Cardiac fibroblast (primary cell): ENCODE measurements at places on chromosomes 4 and X.

DNA sequence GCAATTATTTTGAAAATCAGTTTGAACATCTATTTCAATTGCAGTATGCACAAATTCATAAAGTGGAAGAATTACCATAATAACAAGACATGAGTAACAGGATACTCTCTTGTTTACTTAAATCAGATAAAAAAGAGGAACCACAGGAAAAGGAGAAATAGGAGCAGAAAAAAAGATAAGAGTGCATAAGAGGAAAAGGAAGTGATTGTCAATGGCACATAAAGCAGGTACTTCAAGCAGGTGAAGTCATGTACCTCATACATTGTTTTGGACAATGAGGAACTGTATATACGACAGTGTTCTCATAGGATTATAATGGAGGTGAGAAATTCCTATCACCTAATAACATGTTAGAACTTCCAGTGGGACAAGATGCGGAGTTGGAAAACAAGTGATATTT, 334.5 kb upstream of the PCDH7 start:
- DNase-seq: no peak

DNA sequence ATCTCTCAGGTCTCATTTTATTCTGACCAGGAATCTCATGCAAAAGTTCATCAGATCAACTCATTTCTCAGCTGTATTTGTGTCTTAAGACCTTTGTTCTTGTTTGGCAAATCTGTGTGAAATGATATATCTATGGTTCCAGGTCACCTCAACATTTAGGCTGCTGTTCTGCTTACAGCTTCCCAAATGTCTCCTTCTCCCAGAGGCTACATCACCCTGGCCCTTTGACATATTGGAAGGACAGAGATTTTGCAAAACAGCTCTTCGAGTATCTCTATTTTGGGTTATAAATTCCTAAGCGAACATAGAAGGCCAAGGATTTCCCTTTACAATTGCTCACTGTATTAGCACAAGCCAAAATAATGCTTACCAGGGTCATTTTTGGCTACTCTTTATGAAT, 57.5 kb upstream of the GIMD1 start:
- no peak for DNase-seq

- DNase-seq: no peak
Measured at GRCh38 chrX:56783450-56783831, 54.4 kb downstream of the NBDY start.

DNA sequence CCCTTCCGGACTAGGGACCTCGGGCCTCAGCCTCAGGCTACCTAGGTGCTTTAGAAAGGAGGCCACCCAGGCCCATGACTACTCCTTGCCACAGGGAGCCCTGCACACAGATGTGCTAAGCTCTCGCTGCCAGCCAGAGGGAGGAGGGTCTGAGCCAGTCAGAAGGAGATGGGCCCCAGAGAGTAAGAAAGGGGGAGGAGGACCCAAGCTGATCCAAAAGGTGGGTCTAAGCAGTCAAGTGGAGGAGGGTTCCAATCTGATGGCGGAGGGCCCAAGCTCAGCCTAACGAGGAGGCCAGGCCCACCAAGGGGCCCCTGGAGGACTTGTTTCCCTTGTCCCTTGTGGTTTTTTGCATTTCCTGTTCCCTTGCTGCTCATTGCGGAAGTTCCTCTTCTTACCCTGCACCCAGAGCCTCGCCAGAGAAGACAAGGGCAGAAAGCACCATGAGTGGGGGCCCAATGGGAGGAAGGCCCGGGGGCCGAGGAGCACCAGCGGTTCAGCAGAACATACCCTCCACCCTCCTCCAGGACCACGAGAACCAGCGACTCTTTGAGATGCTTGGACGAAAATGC, at the start of gene WAS:
TSS of gene WAS (plus strand) at position 389 of the 572 bp plus-strand sequence. CDS start at position 444, 55 bp downstream.
- no peak for DNase-seq

- no peak for DNase-seq
Measured at GRCh38 chr4:16820329-16820728, 78.1 kb downstream of the LDB2 start.

DNA sequence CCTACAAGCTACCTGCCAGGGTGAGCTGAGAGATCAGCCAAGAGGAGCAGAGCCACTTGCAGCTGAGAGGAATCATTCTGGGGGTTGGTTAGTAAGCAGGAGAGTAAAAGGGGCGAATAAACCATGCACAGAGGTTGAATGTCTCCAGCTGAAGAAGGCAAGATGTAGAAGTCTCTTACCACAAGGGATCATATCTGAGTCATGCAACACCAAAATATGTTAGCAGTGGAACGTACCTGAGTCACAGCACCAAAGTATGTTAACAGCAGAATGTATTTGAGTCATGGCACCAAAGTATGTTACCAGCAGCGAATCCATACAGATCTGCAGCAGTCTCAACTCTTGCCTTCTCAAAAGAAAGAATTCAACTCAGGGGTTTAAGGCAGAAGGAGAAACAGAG, 29.9 kb downstream of the C4orf51 start:
- DNase-seq: peak; percentile 95

GRCh38 chrX:82041034-82041433, 839.1 kb downstream of the SH3BGRL start:
- DNase-seq: no peak

DNA sequence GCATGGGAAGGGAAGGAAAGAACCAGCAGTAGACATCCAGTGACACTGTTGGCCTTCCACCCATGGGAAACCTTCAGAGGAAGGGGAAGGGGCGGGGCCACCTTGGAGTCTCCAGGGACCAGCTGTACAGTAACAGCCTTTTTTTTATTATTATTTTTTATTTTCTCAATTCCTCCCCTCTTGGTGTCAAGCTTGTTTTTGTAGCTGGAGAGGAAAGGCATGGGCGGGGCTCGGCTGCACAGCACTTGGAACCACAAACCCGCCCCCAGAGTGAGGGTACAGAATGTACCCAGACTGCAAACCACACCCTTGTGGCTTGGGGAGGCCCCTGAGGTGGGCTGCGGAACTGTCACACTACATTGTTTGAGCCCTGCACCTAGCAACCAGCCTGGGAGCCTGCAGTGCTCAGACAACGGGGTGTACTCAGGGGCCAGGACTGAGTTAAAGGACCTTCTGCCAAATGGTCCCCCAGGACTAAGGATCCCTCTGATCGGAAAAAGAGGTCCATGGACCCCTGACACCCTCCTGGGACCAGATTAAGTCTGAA, 45.7 kb downstream of the PRPS1 start:
- peak; percentile 95 for DNase-seq

DNA sequence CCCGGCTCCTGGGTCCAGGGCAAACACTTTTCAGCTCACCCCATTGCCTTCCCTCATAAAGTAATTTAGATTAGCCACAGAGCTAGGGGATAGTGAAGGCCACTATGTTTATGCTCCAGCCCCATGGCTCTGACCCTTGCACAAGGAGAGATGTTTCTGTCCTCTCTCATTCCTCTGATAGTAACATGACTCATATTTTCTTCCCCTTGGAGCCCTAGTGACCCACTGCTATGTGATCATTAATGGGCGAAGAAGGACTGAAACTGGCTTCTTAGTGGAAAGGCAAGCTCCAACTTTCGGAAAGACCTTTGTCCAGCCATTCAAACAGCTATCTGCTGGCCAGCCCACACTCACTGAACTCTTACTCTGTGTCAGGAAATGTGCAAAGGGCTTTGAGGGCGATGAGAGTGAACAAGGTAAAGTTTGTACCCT, 12.3 kb downstream of the CLDN2 start:
- peak; percentile 45 for DNase-seq

DNA sequence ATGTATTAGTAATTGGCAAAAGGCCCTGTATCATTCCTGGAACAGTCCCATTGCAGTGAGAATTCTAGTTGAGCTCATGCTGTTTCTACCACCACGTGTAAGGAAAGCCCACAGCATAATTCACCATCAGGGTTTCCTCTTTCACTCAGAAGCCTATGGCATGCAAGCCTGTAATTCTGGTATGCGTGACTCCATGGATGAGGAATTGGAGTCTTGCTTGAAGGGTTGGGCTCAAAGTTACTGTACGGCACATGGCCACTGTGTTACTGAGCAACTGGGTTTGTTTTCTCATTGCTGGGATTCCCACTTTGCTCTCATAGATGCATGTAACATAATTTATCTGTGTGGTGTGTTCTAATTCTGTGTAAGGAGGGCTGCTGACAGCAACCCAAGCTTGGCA, 132.3 kb upstream of the NR3C2 start:
- DNase-seq: peak; percentile 42

GRCh38 chrX:142296421-142296820, 91.3 kb upstream of the MAGEC2 start:
- no peak for DNase-seq

DNA sequence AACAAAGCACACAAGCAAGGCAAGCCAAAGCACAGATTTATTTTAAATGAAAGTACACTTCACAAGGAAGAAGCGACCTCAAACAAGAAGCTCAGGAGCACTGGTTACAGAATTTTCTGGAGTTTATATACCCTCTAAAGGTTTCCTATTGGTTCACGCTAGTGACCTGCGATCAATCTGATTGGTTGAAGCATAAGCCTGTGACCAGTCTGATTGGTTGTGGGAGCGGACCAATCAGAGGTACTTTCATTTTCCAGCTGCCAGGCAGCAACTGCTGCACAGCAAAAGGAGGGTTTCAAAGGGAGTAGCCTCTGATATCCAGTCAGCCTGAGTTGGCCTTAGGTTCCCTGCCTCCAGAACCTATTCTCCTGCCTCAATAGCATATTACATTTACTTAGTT, 4.6 kb upstream of the AREG start:
- no peak for DNase-seq

GRCh38 chr4:30832639-30833038, 112.5 kb downstream of the PCDH7 start:
- no peak for DNase-seq

- DNase-seq: no peak
Measured at GRCh38 chr4:176611381-176611780, 181.3 kb downstream of the VEGFC start.

DNA sequence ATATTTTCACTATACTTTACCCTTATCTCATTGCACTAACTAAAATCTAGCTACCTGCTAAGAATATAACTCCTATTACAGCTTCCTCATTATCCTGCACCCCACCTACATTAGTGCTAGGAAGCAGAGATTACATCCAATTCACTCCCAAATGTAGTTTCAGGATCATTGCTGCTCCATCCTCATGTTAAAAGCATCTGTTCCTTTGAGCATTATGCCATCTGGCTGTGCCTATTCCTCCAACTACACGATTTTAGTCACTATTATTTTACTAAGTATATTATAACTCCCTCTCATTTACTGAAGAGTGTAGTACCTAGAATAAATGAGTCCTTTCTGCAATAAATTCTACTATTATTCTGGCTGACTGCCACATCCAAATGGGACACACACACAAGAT, 1586.9 kb downstream of the TECRL start:
- no peak for DNase-seq

DNA sequence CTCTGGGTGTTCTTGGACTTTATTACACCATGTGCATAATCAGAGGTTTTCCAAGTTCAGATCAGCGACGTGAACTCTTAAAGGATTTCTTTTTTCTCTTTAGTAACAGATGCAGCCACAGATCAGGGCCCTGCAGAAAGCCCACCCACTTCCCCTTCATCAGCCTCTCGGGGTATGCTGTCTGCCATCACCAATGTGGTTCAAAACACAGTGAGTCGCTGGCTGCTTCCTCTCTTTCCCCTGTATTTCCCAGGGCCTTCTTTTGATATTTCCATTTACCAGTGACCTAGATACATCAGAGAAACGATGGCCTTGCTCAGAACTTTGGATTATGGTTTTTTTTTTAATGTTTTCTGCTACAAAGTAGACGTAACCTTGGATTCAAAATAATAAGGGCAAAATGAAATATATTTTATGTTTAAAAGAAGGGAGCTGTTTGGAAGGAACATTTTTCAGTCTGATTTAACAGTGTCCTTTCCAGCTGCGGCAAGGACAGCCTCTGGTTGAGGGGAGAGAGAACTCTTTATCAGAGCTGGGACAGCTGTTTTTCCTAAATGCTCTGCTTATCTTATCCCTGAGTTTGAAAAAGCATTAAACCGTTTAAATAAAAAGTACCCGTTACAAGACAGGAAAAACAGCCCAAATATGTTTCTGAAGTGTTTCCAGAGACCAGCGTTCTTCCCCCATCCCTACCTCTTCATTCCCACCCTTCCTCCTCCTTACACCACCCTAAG, 38.2 kb downstream of the FAM114A1 start:
- no peak for DNase-seq

- no peak for DNase-seq
Measured at GRCh38 chr4:61401771-61402170, 201.6 kb downstream of the ADGRL3 start.

- DNase-seq: no peak
Measured at GRCh38 chr4:1462768-1463075, 56.5 kb upstream of the NKX1-1 start.

GRCh38 chr4:93749292-93749761, 79.2 kb upstream of the ATOH1 start:
- DNase-seq: no peak

GRCh38 chr4:121950680-121951520, 960 bp downstream of the TRPC3 start:
- DNase-seq: peak; percentile 6

DNA sequence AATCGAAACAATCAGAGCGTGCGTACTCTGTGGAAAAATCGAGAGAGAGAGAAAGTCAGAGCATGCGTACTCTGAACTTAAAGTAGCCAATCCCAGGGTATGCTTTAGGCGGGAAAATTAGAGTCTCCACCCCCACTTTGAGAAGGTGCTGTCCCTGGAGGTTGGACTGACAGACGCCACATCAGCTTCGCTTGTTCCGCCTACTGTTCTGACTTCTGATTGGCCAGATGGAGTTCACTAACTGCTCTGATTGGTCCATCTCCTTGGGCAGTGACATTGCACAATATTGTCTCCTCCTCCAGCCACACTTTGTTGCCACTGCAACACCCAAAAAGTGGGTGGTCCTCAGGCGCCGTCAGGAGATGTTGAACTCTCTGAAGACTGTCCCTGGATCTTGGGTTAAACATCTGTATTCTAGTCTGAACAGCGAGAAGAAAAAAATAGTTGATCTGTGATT, at the start of gene SSX5:
TSS of gene SSX5 (minus strand) at position 51 of the 457 bp plus-strand sequence. CDS start 1,437 bp downstream, outside the sequence.
- DNase-seq: no peak

DNA sequence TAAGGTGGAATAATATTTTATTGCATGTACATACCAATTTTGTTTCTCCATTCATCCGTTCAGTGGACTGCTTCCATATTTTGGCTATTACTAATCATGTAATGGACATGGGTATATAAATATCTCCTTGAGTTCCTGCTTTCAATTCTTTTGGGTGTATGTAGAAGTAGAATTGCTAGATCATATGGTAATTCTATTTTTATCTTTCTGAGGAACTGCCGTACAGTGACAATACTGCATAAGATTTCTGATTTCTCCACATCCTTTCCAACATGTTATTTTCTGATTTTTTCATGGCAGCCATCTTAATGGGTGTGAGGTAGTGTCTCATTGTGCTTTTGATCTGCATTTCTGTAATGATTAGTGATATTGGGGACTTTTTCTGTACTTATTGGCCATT, 19.2 kb downstream of the ALPK1 start:
- no peak for DNase-seq
